ENCODE measurements at places on chromosomes 11 and 22.

DNA sequence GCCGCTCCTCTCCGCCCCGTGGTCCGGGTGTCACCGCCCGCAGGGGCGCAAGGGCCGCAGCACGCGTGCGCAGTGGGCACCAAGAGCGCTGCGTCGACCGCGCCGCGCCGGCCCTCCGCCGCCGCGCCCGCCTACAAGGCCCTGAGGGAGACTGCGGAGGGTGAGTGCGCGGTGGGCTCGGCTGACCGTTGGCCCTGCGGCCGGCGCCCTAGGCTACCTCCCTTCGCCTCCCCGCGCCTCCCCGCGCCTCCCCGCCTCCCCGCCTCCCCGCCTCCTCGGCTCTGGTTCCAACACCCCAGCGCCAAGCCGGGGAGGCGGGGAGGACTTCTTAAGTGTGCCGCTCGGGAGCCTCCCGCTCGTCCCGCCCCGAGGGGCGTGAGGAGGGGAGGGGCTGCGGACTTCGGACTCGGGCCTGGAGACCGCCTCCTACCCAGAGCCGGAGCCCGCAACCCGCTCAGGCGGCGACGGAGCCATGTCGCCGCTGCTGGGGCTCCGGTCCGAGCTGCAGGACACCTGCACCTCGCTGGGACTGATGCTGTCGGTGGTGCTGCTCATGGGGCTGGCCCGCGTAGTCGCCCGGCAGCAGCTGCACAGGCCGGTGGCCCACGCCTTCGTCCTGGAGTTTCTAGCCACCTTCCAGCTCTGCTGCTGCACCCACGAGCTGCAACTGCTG is at the start of gene AQP11:
AQP11 (plus strand) TSS at position 433 of the 673 bp plus-strand sequence; CDS start at position 473, 40 bp downstream.
- peak; percentile 48 for DNase-seq

DNA sequence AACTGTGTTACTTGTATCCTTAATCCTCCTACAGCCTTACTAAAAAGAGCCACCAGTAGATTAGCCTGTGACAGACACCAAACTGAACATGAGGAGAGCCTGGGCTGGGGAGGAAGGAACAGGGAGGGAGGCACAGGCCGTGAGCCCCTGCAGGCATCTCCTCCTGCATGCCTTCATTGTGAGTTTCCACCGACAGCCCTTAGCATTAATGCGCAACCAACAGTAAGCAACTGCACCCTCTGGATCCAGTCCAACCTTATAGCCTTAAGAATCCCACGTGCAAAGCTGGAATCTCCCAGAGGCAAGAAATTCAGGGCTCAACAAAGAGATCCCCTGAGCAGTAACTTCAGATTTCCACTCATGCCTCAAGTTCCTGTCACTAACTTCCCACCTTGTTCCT is 84.6 kb downstream of the ETS1 start:
- DNase-seq: no peak

DNA sequence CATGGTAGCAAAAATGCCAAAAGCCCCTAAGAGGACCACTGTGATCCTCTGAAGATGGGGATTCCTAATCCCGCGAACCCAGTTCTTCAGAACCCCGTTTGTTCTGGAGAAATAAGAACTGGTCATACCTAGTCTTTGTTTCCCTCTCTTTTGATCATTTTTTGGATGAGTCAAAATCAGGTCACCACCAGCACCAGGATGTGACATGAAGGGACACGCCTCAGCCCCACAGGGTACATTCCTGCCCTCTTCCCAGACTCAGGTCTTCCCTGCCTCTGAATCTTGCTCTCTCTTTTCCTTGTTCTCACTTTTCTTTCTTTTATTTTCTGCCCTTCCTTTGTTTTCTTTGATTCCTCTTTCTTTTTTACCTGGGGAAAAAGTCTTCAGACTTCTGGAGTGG is 14.6 kb upstream of the ANO1 start:
- DNase-seq: no peak

GRCh38 chr11:100460426-100460825 is 226.7 kb upstream of the ARHGAP42 start:
- no peak for DNase-seq

GRCh38 chr22:41565403-41566054 is 4.7 kb downstream of the CSDC2 start:
- DNase-seq: no peak

- DNase-seq: no peak
Measured at GRCh38 chr11:70068950-70069349, 9.2 kb upstream of the ANO1 start.

GRCh38 chr11:65382804-65383368 is 440 bp upstream of the SLC25A45 start:
- DNase-seq: no peak

DNA sequence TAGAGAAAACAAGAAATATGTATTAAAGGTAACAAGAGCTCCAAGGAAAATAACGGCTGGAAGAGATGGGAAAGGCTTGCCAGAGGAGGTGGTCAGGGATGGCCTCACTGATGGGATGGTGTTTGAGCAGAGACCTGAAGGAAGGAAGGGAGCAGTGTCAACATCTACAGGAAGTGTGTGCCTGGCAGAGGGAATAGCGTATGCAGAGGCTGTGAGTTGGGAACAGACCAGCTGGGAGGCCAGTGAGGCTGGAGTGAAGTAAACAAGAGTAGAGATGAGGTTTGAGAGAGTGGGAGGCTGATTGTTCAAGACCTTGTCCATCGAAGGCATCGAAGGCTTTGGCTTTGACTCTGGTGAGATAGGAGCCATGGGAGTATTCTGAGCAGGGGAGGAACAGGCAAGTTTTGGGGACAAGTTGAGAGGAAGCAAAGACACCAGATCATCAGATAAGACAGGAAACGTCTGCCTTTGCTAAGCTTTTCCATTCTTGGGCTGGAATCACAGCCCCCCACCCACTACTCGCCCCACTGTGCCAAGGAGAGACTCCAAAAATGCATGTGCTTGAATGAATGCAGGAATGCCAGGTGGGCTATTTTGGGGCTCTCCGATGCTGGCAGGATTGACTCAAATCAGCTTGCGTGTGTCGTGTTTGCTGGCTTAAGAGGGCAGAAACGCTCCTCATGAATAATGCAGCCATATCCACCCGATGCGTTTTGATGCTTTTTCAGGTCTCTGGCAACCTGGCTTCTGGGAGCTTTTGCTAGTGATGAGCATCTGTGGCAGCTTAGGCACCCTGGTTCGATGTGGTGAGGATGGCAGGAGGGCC is 7.2 kb downstream of the SGSM1 start:
- no peak for DNase-seq

- DNase-seq: no peak
Measured at GRCh38 chr22:33812360-33812977, 107.8 kb downstream of the LARGE1 start.

DNA sequence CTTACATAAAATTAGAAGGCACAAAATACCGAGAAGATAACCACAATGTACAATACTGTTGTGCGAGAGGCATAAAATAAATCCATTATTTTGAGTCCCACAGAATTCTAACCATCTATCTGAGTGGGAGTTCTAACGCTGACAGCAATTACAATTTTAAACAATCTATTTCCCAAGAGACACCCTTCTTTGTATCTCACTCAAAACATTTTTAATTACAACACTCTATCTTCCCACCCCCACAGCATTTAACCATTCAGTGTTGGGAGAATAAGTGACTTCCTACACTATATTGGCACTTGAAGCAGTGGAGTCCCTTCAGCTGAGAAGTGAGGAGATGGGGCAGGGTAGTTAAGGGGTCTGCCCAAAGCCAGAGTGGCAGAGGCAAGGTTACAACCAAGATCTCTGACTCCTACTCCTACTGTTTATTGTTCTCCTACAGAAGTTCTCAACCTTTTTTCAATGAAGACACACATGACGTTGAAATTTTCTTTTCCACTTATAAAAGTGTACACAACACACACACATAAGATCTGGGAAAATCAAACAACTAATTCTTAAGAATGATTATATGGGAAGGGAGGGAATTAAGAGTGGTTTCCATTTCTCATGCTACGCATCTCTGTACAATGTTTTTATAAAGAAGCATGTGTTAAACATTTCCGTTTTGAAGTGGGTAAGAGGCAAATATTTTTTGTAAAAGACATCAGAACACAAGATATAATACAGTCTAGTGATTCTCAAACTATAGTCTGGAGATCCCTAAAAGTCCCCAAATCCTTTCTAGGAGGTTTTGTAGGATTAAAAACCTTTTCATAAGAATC is 10.9 kb downstream of the SLC25A17 start:
- DNase-seq: no peak

GRCh38 chr22:44758344-44758973 is 6.1 kb downstream of the ARHGAP8 start:
- no peak for DNase-seq

GRCh38 chr22:27973846-27974245 is 54.8 kb upstream of the PITPNB start:
- DNase-seq: no peak

DNA sequence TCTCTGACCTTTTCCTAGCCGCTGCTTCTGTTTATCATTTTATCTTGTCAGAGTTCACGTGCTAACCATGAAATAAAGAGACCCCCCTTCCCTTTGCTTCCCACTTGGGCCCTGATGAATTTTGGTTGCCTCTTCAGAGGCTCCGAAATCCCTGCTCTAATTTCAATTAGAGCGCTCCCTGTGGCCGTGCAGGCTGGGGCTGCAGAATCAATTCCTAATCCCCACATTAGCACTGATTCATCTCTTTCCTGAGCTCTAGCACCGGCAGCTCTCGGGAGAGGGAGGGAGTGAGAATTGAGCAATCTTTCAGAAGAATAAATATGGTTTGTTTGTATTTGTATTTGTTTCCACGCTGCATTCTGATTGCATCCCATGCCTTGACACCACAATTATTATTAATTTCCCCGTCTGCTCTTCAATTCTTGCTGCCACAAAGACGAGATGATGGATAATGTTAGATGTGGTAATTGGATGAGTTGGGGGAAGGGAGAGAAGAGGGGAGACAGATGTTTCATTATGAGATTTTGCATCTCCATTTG is 76.9 kb downstream of the NTM start:
- no peak for DNase-seq

DNA sequence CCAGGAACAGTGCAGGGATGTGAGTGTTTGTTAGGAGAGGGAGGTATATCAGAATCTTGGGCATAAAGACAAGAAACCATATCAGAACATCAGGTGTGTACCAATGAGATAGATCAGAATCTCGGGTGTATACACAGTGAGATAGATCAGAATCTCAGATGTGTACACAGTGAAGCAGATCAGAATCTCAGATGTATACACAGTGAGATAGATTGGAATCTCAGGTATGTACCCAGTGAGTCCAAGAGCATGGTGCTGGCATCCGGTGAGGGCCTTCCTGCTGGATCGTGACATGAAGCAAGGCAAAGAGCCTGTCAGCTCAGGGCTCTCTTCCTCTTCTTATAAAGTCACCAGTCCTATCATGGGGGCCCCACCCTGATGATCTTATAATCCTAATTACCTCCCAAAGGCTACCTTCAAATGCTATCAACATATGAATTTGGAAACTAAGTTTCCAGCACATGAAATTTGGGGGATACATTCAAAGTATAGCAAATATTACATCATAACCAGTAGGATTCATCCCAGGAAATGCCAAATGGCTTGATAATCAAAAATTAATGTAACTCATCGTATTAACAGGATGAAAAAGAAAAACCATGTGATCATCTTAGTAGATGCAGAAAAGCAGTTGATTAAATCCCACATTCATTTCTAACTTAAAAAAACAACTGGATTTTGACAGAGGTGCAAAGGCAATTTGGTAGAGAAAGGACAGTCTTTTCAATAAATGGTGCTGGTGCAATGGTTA is 28.6 kb downstream of the PPARA start:
- no peak for DNase-seq

GRCh38 chr11:15826826-15827225 is 529.5 kb downstream of the SOX6 start:
- no peak for DNase-seq

GRCh38 chr11:118180300-118180703 is 3.9 kb upstream of the SCN2B start:
- no peak for DNase-seq

DNA sequence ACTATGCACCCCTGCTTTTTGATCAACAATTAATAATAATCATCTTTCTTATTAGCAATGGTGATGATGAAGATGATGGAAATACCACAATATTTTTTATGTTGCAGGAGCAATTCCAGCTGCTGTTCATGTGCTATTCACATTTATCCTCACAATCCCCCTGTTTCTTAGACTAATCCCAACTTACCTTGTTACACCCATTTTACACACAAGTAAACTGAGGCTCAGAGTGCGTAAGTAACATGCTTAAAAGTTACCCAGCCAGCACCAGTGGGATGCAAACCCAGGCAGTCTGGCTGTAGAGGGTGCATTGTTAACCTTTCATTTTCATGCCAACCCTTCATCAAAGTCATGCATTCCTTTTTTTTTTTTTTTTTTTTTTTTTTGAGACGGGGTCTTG is 1.6 kb upstream of the CRYBA4 start:
- DNase-seq: no peak

- no peak for DNase-seq
Measured at GRCh38 chr22:27129266-27129665, 471.9 kb downstream of the MIAT start.

- no peak for DNase-seq
Measured at GRCh38 chr11:81495699-81496292, 1237.9 kb downstream of the FAM181B start.

DNA sequence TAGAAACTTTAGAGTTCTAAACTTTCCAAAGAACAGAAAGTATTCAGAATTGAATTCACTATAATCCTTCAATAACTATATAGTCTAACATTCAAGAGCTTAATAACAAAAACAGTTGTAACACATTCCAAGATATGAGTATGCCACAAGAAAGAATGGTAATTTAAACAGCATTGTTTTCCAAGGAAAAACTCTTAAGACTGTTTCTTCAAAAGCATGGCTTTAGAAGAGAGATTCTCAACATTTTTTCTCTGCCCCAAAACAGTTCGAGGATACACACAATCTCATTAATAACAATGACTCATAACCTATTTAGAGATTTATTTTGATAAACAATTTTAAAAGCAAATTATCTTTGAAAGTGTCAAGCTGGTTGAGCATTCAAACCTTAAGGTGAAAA is 16.7 kb upstream of the ARHGAP32 start:
- no peak for DNase-seq

- no peak for DNase-seq
Measured at GRCh38 chr22:35777335-35777975, 59.8 kb downstream of the APOL5 start.

DNA sequence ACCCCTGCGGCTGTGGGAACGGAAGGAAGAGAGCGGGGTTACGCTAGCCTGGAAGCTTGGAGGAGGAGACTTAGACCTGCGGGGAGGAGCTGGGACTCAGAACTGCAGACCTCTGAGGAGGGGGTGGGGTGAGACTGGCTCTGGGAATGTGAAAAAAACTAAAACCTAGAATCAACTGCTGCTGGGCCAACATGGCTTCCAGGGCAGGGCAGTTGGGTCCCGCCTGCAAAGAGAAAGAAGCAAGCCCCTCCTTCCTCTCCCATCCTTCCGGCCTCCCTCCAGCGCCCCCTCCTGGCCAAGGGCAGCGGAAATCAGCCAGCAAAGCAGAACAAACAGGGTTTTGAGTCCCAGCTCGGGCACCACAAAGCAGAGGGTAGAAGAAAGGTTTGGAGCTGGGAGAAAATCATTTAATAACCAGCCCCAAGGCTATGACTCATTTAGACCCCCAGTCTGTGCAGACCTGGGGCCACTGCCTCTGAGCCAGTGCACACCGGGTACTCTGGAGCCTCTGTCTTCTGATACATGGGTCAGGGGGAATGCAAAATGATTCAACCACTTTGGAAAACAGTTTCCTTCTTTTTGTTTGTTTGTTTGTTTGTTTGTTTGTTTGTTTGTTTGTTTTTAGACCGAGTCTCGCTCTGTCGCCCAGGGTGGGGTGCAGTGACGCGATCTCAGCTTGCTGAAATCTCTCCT is 7.3 kb upstream of the NCF4 start:
- DNase-seq: peak; percentile 52
